Right renal pelvis (tissue), 4 donors: ENCODE measurements at places on chromosomes 1 and 21.

GRCh38 chr1:218369688-218370511 is 24.8 kb downstream of the TGFB2 start:
- no peak for DNase-seq

GRCh38 chr21:29238967-29239290 is 59.8 kb upstream of the BACH1 start:
- DNase-seq = no peak

GRCh38 chr1:53195246-53196016 is 1.2 kb upstream of the CPT2 start:
- DNase-seq = no peak

DNA sequence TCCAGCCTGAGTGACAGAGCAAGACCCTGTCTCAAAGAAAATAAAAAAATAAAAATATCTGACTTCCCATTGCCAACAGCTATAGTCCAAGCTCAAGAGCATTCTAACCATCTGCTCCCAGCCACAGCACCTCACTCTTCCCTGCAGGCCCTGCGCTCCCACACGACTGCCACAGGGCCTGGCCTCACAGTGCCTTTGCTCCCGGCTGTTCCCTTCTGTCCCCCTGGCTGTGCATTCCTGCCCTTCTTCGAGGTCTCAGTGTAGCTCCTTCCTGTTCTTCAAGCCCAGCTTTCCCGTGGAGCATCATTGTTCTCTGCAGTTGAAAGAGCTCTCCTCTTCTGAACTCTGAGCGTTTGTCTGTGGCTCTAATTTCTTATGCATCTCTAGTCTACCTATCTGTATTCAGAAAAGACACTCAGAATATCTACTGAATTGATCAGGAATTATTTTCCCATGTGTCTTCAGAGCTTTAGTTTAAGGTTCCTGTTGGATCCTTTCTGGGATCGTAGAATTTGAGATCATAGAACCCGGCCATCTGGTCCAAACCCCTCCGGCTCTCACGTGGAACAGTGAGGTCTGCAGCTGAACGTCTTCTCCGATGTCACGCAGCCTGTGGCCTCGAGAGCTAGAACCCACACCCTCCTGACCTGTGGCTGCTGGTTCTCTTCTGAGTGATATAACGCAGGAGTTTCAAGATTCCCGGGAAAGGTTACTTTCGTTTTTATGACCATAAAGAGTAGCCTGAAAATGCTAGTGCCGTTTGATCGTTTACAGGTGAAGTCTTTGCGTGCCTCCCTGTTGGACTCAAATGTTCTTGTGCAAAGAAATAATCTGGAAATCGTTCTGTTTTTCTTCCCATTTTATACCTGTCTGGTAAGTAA is 54.4 kb downstream of the DOP1B start:
- DNase-seq = no peak

DNA sequence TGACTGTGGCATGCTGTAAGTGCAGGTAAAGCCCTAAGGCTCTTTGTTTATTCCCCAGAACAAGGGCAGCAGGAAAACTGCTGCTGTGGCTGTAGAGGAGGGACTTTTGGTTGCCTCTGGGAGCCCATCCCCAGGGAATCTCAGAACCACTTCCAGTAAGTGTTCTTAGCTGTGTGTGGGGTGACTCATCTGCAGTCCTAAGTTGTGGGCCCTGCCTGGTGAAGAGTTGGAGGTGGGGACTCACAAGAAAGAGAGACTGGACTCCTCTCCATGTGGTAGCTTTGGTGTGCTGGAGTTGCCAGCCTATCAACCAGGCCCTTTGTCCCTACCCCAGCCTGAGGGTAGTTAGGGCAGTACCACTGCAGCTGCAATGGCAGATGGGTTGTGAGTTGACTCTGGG is 24.0 kb upstream of the DENND1B start:
- no peak for DNase-seq

DNA sequence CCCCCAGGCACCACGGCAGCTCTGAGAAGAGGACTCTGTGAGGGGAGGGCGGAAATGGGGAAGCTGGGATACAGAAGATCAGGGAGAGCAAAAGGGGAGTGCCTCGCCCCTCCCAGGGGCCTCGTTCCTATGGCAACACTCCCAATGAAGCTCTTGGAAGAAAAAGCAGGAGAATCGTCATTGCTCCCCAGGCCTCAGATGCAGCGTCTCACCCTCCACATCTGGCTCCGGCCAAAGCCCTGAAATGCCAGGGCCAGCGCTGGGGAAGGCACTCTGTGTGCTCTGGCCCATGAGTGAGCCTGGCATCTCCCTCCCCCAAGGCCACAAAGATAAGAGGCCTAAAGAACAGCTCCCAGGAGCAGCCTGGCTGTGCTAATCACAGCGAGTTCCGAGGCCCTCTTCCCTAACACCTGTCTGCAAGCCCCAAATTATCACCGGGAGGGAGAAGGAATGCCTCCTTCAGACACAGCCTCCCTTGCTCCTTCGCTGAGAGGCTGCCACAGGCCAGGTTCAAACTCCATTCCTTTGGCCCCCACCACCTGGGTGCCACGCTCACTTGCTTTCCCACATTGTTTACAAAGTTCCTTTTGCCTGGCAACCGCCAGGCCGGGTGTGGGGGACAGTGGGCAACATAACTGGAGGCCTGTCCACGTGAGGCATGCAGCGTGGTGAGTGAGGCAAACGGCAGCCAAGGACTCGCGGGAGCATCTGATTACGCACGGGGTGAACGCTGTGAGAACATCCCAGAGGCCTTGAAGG is 27.8 kb downstream of the ECE1 start:
- no peak for DNase-seq
